Activated CD4-positive, alpha-beta T cell treated with anti-CD3 and anti-CD28 coated beads, Interleukin-2, Interleukin-6, amounts not matched to agents 100 ng/mL and 50 ng/mL, durations not matched to agents 16 hours and 8 hours (primary cell): ENCODE measurements at places on chromosomes 16 and 17.

GRCh38 chr16:51797669-51798259 lies 646.7 kb upstream of the SALL1 start:
- no peak for DNase-seq

- DNase-seq = no peak
Measured at GRCh38 chr17:10474536-10474935, 5.2 kb upstream of the MYH4 start.

- peak; percentile 92 for DNase-seq
Measured at GRCh38 chr16:27202923-27203506, 311 bp upstream of the KDM8 start.

GRCh38 chr16:23039118-23039517 lies 110.1 kb downstream of the USP31 start:
- DNase-seq = no peak

DNA sequence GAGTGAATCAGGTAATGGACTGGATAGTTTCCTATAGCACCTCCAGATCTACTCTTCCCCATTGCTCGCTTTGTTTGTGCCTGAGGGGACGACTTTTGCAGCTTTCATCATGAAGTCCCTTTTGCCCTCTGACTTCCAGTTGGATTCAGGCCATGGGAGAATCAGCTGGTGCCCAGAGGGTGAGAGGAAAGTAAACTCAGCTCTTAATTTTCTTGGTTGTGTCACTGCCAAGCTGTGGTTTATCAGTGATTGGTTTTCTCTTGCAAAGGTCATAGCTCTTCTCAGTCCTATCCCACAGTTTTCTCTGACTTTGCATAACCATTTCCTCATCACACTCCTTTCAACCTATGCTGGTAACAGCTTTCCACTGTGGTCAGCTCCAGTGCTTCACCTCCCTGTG lies 200.1 kb downstream of the KCNJ2 start:
- DNase-seq = no peak

- no peak for DNase-seq
Measured at GRCh38 chr17:49148171-49148570, 15.6 kb downstream of the B4GALNT2 start.

- DNase-seq = no peak
Measured at GRCh38 chr16:75287708-75288107, 36.3 kb upstream of the BCAR1 start.

GRCh38 chr16:75043175-75043895 lies 44.5 kb downstream of the ZNRF1 start:
- no peak for DNase-seq

GRCh38 chr16:20598832-20599469 lies 22.8 kb upstream of the ACSM2B start:
- no peak for DNase-seq

DNA sequence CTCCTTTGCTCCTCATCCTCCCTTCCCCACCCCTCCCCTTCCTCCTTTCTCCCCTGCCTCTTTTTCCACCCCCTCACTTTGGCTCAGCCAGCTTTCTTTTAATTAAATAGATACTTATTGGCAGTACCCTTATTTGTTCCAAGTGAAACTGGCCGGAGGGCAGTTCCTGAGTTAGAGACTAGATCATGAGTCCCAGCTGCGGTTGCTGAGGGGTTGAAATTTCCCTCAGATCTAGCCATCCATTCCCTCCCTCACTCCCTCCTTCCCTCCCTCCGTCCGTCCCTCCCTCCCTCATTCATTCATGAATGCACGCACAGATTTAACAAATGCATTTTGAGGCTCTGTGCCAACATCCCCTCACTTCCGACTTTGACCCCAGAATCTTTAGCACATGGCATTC lies 519.2 kb upstream of the EEF2KMT start:
- no peak for DNase-seq

DNA sequence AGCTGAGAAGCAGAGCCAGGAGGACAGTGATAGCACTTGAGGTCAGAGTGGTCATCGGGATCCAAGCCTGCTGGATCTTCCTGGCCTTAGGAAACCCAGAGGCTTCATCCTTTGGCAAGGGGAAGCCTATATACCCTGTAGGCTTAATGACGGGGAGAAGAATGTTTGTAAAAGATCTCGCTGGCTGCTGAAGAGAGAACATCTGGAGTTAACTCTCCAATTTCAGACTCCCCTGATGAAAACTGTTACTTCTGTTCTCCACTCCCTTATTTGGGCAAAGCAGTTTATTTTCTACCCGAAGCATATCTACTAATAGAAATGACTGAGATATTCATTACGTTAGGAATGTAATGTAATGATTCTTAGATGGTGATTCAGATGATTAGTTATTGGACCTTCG lies 487.0 kb downstream of the CDH13 start:
- no peak for DNase-seq

DNA sequence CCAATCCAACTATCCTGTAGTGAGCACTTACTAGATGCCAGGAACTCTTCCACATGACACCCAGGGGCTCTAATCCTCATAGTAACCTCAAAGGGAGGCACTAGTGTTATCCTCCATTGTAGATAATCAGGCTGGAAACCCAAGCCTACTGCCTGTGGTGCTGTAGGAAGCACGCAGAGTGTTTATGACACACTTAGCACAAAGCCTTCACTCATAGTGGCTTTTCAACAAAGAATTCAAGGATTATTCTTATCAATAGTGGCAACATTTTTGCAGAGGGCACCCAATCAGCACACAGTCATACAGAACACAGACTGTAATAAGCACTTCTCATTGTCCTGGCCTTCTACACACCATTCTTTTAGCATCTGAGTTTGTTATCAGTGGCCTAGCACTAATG lies 18.5 kb upstream of the SOX9 start:
- DNase-seq = no peak

- peak; percentile 21 for DNase-seq
Measured at GRCh38 chr17:50943575-50943933, 77.4 kb upstream of the TOB1 start.

DNA sequence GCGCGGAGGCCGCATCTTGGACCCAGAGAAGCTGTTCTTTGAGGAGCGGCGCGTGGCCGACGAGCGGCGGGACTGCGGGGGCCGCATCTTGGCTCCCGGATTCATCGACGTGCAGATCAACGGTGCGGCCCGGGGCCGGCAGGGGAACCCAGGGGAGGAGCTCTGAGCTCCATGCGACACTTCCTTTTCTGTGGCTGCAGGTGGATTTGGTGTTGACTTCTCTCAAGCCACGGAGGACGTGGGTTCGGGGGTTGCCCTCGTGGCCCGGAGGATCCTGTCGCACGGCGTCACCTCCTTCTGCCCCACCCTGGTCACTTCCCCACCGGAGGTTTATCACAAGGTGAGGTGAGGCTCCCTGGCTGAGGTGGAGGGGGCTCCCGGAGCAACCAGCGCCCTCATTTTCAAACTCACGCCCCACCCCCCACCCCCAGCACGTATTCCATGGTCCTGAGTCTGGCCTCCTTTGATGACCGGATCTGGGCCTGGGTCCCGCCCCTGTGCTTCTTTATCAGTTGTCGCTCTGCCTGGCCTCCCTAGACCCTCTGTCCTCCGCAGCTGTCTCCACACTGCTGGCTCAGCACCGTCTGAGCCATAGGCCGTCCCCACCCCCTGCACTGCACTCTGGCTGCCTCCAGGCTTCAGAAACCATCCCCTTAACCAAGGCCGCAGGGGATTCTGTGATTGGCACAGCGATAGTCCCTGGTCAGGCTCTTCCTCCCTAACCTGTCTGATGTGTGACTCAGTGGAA lies 787 bp downstream of the AMDHD2 start:
- DNase-seq = peak; percentile 61

GRCh38 chr16:48381201-48381600 lies 4.0 kb downstream of the SIAH1 start:
- DNase-seq = no peak

DNA sequence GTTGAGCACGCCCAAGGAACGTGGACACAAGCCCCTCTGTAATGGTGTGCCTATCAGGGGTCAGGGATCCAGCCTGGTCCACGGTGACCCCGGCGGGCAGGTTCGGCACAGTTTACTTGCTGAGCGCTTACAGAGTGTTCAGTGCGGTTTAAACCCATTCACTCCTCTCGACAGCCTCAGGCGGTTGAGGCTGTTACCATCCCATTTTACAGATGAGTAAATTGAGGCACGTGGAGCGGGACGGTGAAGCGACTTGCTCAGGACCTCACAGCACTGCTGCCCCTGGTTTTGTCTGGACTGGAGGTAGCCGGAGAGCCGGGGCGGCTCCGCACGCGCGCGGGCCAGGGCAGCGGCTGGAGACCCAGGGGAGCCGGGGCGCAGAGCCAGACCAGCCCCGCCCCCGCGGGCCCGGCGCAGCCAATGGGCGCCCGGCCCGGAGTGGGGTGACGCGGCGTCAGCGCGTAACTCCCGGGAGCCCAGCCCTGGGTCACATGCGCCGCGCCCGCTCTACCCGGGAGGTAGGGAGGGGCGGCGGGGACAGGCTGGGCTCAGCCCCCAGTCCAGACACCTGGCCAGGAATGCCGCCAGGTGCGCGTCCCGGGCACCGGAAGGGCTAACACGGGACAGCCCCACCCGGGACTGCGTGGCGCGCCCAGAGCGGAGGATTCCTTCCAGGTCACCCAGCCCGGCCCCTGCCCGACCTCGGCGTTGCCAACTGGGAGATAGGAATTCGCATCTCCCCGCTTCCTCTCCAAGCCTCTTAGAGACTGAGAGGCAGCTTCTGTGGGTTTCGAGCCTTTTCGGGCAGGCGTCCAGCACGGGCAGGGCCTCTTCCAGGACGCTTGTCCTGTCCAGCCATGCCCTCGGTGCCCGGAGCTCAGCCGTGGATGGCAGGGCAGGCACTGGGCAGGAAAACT lies 3.3 kb upstream of the SREBF1 start:
- DNase-seq = peak; percentile 92

GRCh38 chr17:17004251-17004996 lies 32.5 kb upstream of the TNFRSF13B start:
- DNase-seq = no peak

GRCh38 chr17:538181-538973 lies 176.3 kb downstream of the VPS53 start:
- no peak for DNase-seq

- DNase-seq = peak; percentile 70
Measured at GRCh38 chr16:69338557-69339288, 641 bp downstream of the COG8 start.

DNA sequence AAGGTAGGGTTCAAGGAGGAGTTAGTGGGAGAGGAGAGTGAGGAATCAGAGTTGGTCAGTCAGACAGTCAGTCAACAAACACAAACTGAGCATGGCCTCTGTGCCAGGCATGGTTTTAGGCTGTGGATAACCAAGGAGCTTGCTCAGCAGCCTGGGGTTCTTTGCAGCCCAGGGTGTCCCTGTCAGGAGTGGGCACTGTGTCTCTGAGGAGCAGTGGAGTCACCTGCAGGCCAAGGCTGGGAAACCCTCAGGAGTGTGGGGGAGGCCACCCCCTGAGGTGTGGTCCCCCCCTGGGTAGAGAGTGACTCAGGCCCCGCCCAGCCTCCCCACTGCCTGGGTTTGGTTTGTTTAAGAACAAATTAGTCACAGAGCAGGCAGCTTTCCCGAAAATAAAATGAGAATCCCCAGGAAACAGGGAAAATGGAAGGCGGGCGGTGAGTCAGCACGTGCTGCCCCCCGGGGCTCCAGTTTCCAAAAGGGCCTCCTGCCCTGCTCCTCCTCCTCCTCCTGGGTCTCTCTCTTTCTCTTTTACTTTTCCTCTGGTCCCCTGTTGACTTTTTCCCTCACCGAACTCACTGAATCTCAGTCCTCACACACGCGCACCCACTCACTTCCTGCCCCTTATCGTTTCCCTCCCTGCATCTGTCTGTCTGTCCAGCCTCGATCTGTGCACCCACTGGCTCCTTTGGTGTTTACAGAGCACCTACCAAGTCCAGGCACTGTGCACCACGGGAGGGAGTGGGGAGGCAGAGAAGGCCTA lies 44.3 kb downstream of the SOCS3 start:
- DNase-seq = peak; percentile 59

DNA sequence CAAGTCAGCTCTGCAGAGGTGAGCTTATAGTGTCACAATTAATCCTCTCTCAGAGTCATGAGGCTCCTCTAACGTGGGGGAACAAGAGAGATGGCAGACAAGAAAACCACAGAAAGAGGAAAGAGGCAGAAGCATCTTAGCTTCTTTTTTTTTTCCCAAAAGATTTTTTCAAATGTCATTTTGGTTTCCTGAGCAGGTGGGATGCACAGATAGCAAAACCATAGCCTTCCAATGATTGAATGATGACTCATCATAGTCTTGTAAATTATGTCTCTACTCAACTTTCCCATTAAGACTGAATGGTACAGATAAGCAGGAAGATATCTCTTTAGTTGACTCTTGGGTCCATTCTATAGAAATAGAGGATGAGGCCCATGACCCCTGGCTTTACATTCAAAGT lies 162.8 kb upstream of the ZFHX3 start:
- DNase-seq = no peak

GRCh38 chr17:1186214-1186820 lies 6.5 kb upstream of the ABR start:
- no peak for DNase-seq

GRCh38 chr17:48228720-48229119 lies 121.2 kb downstream of the SNX11 start:
- no peak for DNase-seq

DNA sequence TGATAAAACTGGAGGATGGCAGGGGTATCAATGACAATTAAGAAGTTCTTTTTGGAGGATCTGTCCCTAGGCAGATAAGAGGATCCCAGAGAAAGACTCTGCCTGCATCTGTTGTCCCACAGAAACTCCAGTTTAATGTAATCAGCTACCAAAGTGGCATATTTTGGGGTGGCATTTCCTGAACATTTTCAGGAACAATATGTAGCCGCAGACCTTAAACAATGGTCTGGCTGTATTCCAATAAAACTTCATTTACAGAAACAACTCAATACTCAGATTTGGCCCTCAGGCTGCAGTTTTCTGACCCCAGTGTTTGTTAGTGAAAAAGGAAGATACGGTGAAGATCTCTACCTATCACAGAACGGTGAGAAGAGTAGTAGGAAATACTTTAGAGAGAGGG lies 46.1 kb downstream of the KCNJ16 start:
- no peak for DNase-seq

DNA sequence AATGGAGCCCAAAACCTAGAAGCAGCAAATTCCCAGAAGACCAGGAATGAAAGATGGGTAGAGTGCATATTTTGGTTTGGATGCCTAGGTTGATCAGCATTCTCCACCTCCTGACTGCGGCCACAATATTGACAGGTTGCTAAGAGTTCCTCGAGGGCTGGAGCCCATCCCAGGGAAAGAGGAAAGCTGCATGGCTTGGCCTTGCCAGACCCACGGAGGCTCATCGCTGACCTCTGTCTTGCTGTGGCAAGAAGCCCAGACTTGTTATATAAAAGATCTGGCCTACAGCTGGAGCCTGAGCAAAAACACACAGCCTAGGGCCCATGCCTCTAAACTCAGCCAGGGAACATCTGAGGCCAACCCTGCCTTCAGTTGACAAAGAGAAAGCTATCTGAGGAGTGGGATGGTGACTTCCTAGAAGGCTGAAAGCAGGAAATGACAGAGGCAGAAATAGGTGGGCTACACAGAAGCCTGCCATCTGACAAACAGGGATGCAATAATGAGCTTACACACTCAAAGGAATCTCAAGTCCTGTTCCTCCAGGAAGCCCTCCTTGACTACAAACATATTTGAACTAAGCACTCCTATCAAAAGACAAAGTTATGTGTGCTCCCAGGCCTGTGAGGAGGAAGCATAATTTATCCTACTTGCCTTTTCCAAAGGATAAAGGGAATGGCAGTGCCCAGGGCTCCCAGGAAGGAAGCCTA lies 22.5 kb upstream of the SLC35B1 start:
- DNase-seq = no peak
